ENCODE measurements at places on chromosomes 13 and 19.

- DNase-seq: no peak
These were observed 14.8 kb downstream of the TFDP1 start for GRCh38 chr13:113599391-113599790.

- peak; percentile 27 for DNase-seq
These were observed 5.6 kb downstream of the C5AR1 start for GRCh38 chr19:47315125-47315821.

- DNase-seq: no peak
These were observed 17.1 kb upstream of the MATK start for GRCh38 chr19:3803114-3803888.

DNA sequence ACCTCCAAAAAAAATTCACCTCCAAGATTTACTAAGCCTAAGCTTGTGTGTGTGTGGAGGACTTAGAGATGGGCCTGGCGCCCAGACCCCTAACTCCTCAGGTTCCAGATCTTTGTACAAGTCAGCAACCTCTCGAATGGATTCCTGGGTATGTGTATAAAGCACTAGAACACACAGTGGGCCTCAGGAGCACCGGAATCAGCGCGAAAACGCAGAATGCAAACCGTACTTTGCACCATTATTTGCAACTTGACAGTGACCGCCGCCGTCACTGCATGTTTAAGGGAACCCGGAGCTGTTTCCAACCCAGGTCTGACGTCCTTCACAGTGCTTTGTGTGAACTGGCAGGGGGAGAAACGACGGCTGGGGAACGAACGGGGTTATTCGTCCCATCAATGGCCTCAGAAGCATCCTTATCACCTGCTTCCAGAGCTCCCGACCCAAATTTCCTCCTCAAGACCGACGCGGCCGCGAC lies 688 bp downstream of the ZNF606 start:
- no peak for DNase-seq

- no peak for DNase-seq
These were observed 329.2 kb upstream of the TSHZ3 start for GRCh38 chr19:31678421-31678820.

DNA sequence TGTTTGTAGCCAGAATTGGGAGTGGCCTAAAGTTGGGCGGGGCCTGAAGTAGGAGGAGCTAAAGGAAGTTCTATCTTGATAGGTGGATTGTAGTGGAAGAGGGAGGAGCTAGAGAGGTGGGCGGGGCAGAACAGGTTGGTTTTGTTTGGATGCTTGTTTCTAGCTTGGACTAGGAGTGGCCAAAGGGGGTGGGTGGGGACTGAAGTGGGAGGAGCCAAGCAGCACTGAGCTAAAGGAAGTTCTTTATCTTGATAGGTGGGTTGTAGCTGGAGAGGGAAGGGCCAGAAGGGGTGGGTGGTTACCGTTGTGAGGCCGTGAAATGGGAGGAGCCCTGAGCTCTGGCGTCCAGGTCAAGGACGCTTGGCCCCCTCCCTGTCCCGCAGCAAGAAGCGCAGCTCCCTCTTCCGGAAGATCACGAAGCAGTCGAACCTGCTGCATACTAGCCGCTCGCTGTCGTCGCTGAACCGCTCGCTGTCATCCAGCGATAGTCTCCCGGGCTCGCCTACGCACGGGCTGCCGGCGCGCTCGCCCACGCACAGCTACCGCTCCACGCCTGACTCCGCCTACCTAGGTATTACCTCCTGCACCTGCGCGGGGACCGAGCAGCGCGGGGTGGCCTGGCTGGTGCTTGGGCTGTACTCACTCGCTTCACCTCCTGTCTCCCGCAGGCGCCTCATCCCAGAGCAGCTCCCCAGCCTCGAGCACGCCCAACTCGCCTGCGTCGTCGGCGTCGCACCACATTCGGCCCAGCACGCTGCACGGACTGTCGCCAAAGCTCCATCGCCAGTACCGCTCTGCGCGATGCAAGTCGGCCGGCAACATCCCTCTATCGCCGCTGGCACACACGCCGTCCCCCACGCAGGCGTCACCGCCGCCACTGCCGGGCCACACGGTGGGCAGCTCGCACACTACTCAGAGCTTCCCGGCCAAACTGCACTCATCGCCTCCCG lies 8.0 kb downstream of the DNASE2 start:
- peak; percentile 52 for DNase-seq

- DNase-seq: no peak
These were observed 136.1 kb upstream of the IRS2 start for GRCh38 chr13:109922518-109922917.

- DNase-seq: peak; percentile 12
These were observed 21.0 kb downstream of the TNFSF9 start for GRCh38 chr19:6551607-6552450.

DNA sequence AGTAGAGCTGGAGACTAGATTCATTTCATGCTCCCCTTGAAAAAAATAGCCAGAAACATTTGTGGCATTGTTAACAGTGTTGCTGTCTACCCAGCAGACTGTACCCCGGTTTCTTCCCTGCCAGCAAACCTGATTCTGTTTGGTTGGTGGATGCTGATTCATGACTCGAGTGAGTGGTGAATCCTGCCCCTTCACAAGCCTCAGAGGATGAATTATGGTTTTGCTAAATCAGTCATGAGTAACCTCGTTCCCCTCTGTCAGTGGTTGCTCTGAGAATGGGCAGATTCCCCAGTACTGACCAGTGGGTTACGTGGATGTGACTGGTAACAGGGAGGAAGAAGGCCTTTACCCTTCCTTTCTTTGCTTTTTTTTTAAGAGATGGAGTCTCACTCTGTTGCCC lies 10.1 kb downstream of the NLRP12 start:
- no peak for DNase-seq

DNA sequence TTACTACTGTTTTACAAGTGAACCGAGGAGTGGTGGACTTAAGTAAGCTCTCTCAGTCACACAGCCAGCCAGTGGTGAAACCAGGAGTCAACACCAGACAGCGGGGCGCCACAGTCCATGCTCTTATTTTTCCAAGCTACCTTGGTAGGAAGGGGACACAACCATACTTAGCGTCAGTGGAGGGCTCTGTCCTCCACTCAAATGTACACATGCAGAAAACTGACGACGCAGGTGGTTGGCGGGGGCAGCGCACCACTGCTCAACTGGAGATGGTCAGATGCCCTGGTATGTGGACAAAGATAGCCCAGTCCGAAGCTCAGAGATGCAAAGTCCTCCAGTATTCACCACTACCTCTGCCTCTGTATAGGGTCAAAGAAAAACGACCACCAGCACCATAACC lies 1.1 kb downstream of the ZNF667 start:
- DNase-seq: no peak

- no peak for DNase-seq
These were observed 45.1 kb upstream of the SPRY2 start for GRCh38 chr13:80386002-80386401.

GRCh38 chr19:46945694-46946489 lies 73.7 kb upstream of the NPAS1 start:
- no peak for DNase-seq

DNA sequence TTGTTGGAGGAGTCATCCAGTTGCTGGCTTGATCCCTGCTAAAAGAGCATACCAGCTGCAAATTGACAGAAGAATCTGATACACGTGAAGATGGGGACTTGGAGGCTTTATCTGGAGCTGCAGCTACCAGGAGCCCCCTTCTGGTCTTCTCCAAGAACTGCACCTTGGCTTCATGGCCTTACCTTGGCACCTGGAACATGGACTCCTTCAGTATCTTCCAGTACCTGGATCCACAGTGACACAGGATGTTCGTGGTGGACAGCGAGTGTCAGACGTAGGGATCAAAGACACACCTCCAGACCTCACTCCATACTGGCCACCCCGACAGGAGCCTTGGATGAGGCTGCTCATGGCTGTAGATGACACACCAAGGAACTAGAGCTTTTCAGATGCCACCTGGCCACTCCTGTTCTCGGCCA lies 9.9 kb upstream of the ACSBG2 start:
- DNase-seq: peak; percentile 45

- peak; percentile 17 for DNase-seq
These were observed 1.3 kb upstream of the FFAR1 start for GRCh38 chr19:35346193-35347052.

GRCh38 chr19:35389192-35389861 lies 18.5 kb downstream of the GPR42 start:
- DNase-seq: no peak

DNA sequence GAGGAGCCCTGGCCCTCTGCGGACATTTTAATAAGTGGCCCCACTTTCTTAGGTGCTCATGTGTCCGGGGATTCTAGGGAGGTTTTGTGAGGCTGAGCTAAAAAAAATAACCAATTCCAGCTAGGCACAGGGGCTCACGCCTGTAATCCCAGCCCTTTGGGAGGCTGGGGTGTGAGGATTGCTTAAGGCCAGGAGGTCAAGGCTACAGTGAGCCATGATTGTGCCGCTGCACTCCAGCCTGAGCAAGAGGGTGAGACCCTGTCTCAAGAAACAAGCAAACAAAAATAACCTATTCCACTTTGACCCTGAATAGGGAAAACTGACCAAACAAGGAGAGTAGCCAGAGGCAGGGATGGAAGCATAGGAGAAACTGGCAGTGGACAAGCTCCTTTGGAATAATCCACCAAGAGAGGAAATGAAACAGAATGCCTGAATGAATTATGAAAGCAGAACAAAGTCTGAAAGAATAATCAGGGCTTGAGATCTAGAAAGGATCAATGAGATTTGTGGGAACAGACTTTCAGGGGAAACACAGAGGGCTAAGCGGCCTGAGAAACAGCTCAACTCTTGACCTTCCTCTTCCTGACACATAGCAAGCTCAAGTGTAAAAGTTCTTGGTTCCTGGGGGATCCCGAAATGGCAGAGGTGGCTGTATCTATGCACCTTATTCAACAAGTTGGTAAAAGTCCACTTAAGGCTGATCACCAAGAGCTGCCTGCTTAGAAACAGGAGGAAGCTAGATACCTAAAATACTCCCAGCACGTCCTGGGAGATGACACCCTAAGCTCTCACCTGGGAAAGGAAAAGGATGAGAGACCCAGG lies 30.1 kb upstream of the FFAR2 start:
- no peak for DNase-seq

GRCh38 chr13:46131705-46132104 lies 26.9 kb upstream of the CPB2 start:
- DNase-seq: no peak

DNA sequence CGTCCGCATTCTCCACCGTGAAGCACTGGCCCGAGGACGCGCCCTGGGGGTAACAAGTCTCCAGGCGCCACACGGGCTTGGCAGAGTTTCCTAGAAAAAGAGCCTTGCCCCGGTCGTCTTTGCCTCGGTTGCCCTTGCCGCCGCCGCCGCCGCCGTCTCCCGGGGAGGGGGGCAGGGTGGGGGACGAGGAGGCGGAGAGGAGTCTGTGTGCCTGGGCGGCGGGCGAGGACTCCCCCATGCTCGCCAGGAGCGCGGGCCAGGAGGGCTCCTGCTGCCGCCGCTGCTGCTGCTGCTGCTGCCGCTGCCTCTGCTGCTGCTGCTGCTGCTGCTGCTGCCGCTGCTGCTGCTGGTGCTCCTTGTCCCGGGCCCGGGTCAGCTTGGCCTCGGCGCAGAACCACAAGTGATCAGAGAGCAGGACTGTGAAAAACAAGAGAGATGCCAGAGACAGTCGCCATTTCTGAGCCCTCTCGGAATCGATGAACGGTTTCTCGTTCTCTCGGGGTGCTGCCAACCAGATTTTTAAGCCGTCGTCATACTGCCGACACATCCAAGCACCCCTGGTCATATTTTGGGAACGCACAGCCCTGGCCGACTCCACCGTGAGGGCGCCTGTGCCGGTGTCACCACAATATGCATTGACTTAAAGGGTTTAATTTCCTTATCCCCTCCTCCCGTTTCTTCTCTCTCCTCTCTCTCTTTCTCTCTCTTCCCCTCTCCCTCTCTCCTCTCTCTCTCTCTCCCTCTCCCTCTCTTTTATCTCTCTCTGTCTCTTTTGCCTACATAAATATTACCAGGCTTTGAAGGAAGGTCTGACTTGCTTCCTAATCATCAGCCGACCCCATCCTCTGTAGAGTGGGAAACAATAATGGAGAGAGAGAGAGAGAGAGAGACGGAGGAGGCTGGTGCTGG lies 349.1 kb downstream of the LIG4 start:
- DNase-seq: no peak

DNA sequence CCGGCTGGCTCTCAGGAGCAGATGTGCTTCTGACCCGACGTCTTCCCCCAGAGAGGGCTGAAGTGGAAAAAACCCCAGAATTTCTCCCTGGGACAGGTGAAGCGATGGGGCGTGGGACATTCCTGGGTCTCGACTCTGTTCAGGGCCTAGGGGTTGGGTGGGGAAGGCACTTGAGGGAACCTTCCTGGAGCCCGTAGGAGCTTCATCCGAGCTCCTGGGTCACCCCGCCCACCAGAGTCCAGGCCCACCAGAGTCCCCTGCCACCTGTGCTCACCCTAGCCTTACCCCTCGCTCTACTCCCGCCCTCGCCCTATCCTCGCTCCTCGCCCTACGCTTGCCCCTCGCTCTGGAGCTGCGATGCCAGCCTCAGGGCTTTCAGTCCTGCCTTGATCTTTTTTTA lies 23.2 kb downstream of the EPN1 start:
- DNase-seq: no peak

DNA sequence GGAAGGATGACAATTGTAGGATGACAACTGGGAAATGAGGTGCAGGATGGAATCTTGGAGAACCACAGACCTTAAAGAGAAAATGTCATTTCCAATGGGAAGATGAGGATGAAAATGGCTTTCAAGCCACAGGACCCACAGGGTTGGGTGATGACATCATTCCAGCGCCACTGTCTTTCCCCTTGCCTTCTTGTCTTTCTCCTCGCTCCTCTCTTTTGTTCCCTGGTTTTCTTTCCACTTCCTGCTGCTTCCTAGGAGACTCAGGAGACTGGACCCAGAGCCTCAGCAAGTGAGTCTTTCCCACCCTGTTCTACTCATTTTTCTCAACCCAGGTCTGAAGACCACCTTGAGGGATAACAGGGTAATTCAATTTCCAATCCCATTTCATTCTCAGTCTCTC lies 548.8 kb downstream of the FGF9 start:
- DNase-seq: no peak

- DNase-seq: no peak
These were observed 39.1 kb upstream of the SLC7A9 start for GRCh38 chr19:32908641-32909190.

- no peak for DNase-seq
These were observed 1176.5 kb downstream of the UQCRFS1 start for GRCh38 chr19:28036486-28036885.

- DNase-seq: no peak
These were observed 104.7 kb downstream of the RGCC start for GRCh38 chr13:41562083-41562482.
